ENCODE measurements at places on chromosomes 11 and 22. TPM values are rescaled to one million over a fixed set of nuclear protein-coding genes. Genes with fewer than 3 reads are reported as not detected.

Gene PATE4
- not detected for total RNA-seq

Gene YAP1
- total RNA-seq, result 128 TPM

- DNase-seq, result no peak
These were observed 3.3 kb upstream of the BACE1 start for GRCh38 chr11:117319214-117319840.

DNA sequence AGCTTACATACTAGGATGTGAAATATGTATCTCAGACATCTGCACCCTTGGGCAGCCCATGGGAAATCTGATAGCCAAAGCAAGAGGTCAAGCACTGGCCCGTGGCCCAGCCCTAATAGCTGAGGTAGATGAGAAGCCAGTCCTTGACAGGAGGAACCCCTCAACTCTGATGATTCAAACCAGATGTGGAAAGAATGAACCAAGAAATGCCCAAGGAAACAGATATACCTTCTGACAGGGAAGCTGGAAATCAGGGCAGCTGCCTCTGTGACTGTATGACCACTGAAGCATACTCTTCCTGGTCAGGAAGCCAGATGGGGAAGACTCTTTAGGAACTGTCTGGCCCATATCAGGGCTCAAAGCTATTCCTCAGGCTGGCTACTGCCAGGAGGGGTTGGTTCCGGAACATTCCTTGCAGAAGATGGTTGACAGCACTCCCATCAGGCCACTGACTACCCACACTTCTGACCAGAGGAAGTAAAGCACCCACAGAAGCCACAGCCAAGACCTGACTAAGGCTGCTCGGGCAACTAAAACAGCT lies 124.2 kb downstream of the SWAP70 start:
- no peak for DNase-seq

GRCh38 chr11:20118209-20118608 lies 42.1 kb downstream of the DBX1 start:
- no peak for DNase-seq

GRCh38 chr11:19332476-19332875 lies 91.7 kb upstream of the E2F8 start:
- DNase-seq, result no peak

DNA sequence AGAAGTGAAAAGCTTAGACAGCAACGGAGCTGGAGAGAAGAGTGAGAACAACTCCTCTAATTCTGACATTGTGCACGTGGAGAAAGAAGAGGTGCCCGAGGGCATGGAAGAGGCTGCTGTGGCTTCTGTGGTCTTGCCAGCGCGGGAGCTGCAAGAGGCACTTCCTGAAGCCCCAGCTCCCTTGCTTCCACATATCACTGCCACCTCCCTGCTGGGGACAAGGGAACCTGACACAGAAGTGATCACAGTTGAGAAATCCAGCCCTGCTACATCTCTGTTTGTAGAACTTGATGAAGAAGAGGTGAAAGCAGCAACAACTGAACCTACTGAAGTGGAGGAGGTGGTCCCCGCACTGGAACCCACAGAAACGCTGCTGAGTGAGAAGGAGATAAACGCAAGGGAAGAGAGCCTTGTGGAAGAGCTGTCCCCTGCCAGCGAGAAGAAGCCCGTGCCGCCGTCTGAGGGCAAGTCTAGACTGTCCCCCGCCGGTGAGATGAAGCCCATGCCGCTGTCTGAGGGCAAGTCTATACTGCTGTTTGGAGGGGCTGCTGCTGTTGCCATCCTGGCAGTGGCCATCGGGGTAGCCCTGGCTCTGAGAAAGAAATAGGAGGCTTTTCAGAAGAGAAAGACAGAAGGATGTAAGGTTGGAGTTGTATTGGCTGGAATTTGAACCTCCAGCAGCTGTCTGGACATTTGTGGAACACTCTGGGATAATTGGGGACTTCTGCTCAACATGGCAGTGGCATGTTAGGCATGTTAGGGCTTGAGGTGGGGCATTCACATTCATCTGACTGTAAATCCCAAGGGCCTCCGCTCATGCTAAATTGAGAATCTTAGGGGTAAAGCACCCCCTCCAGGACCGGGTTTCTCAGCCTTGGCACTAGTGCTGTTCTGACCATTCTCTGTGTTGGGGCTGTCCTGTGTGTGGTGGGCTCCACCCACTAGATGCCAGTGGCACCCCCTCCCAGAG lies 47.1 kb downstream of the BID start:
- no peak for DNase-seq

DNA sequence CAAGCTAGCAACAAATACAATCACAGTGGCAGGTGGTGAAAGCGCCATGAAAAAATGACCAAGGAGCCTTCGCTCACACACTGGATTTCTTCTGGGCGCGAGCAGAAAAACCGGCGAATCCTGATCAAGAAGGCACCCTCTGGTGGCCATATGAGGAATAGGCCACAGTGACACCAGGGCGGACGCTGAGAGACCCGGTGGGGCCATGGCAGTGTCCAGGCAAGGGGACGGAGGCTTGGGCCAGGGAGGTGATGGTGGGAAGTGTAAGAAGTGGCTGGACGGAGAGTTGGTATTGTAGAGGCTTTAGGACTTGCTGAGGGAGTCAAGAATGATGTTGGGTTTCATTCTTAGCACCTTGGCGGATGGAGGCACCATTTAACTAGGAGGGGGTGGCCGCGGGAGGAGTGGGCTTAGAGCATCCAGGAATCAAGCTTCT lies 16.9 kb upstream of the RAC2 start:
- no peak for DNase-seq

DNA sequence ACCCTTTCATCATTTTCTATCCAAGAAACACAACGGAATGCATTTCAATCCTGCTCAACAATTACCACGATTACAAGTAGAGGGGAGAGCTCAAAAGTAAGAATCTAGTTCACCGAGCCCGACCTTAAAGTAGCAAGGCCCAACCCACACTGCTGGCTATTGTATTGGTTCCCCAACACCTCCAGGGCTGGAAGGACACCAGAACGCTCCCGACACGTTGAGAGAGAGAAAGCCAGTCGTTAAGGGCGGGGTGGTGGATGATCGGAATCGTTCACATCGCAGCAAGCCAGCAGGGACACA lies 690 bp downstream of the CKAP5 start:
- DNase-seq, result no peak

GRCh38 chr22:44664149-44664548 lies 37.9 kb upstream of the PRR5 start:
- no peak for DNase-seq

GRCh38 chr11:70628176-70628854 lies 230.0 kb downstream of the CTTN start:
- no peak for DNase-seq

DNA sequence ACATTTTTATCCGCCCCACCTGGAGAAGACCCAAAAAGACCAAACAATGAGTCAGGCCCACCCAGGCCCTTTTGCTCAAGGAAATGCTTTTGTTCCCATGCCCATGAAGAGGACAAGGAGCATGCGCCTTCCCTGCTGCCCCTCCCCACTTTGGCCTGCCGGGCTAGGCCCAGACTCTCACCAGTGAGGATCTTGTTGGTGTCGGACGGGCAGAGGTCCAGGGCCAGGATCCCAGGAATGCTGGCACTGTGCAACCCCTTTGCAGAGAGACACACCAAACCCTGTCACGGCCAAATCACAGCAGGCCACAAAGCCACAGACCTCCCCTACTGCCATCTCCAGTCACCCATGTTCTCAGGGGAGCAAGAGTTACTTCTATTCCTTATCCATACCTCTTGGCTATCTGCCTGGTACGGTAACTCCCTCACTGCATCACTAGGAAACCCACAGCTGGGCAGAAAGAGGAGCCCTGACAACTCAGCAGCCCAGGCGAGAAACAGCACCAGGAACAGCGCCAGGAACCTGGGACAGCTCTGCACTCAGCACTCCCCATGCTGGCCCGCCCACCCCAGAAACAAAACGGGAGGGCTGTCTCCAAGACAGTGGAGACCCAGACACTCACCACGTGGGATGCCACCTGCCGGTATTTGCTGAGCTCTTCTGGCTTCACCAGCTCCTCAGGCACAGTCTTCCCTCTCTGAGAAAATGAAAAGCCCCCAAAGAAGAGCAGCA lies 5.5 kb downstream of the PRPF19 start:
- no peak for DNase-seq

DNA sequence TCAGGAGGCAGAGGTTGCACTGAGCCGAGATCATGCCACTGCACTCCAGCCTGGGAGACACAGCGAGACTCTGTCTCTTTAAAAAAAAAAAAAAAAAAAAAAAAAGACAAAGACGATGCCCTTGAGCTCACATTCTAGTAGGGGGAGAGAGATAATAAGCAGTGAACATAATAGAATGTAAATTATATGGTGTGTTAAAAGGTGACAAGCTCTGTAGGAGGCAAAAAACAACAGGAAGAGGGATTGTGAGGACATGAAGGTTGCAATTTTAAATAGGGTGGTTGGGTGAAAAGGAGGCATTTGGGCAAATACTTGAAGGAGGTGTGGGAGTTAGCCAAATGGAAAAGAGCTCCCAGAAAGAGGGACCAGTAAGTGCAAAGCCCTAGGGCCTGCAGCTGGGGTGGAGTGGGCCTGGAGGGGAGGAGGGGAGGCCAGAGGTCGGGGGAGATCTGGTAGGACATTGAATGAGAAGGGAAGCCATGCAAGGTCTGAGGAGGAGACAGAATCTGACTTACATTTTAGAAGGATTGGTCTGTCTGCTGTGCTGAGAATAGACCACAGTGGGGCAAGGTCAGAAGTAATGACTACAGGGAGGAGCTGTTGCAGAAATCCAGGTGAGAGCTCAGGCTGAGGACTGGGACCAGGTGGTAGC lies 26.6 kb downstream of the P2RY2 start:
- no peak for DNase-seq

DNA sequence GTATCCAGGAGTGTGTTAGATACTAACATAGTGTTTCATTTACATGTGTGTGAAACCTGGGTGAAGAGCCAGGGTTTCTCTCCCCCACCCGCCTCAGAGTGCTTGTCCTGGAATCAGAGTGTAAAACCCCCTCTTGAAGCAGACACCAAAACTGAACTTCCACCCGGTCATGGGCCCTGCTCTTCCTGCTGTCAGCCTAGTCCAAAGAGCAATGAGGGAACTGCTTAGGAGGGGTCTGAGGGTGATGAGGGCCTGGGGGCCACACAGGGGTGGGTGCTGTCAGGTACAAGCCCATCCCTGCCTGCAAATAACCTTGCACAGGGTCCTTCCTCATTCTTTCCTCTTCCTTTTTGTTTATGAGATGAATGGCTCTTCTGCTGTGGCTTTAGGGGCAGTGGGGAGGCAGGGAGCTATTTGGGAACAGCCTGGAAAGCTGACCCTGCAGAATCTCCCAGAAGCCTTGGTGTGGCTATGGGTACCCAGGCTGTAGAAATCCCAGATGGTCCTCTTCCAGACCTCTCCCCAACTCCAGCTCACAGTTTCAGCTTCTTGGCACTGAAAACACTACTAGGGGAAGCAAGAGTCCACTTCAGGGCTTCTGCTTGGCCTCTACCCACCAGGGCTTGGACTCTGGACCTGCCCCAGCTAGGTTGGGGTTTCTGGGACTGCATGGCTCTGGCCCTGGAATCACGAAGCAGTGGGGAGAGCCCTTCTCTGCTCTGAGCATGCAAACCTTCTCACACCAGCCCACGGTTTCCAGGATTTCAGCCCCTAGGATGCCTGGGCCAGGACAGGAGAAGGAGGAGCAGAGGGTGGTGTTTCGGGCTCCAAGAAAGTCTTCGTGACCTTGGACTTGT lies 8.5 kb downstream of the BATF2 start:
- no peak for DNase-seq

DNA sequence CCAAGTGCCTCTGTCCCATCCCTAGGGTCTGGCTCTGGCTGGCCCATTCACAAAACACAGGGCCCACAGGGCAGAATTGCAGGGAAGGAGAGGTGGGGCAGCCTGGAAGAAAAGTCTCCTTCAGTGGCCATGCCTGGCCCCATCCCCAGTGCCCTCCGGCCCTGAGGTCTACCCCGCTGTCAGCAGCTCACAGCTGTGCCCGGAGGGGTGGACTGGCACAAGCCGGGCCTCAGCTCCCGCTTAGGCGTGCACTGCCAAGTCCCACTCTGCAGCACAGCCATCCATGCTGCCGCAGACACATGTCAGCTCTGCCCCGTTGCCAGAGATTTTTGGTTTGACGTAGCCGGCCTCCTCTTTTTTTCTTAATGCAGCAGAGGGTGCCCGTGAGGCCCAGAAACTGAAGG lies 3.9 kb upstream of the SCN2B start:
- DNase-seq, result no peak

GRCh38 chr11:116461789-116462188 lies 311.0 kb downstream of the BUD13 start:
- DNase-seq, result no peak

Gene ZP1
- not detected for total RNA-seq

Gene PRR33
- not detected for total RNA-seq

- DNase-seq, result no peak
These were observed 19.6 kb downstream of the ENTHD1 start for GRCh38 chr22:39873965-39874364.

Gene APOL5
- total RNA-seq, result not detected

- peak; percentile 98 for DNase-seq
These were observed at the start of gene DUSP18 for GRCh38 chr22:30667494-30668385. Gene DUSP18 (minus strand): TSS chr22:30667875. CDS start chr22:30664003, 3,872 bp downstream.

DNA sequence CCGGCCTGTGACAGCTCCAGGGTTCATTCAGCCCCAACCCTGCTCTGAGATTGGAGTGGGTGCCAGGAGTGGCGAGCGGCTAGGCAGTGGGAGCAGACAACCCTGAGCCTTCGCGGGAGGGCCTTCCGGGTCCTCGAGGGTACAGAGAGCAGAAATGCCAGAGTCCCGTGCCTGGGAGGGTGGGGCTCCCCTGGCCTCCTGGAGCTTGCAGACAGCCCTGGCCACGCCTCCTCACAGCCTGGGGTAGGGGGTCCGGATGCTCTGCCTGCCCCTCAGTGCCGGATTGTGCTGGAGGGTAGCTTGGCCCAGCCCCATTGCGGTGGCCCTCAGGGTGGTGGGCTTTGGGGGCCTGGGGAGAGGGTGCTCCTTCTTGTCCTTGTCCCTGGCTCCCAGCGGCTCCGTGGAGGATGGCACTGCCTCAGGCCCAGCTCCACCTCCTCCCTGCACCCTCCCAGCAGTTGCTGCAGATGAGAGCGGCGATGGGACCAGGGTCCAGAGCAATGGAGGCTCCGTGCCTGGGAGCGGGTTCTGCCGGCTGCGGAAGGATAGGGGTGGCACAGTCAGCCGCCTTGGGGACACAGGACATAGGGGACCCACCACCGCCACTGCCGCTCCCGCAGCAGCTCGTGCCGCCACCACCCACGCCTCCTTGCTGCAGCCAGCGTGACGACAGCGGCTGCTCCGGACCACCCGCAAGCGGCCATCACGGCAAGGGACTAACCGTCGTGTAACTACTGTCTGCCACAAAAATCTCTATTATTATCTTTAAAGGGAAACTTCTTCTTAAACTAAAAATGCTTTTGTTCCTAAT lies 34.9 kb upstream of the OR10G7 start:
- no peak for DNase-seq

DNA sequence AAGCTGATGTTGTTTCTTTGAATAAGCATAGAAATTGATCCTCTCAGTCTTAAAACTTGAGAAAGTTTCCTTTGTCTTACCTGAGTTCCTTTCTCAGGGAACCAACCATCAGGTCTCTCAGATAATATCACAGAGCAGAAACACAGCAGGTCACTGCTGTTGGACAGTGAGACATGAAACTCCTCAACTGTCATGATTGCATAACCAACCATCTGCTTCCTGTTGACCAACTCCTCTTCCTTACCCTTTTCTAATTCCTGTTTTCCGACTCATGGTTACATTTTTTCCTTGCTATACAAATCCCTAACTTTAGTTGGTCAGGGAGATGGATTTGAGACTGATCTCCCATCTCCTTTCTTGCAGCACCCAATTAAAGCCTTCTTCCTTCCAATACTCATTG lies 845.3 kb downstream of the FAM181B start:
- DNase-seq, result no peak

Gene MPEG1
- total RNA-seq, result not detected

Gene CCDC188
- total RNA-seq, result 0.56 TPM

Gene TREH
- not detected for total RNA-seq

Gene MMP10
- not detected for total RNA-seq

- no peak for DNase-seq
These were observed 34.0 kb downstream of the SIK3 start for GRCh38 chr11:117064275-117064674.

Data from osteocyte (in vitro differentiated cells).